Activated CD8-positive, alpha-beta memory T cell treated with anti-CD3 and anti-CD28 coated beads, Interleukin-2, amount 50 U/mL, for 48 hours (primary cell): ENCODE measurements at places on chromosomes 11 and 22.

DNA sequence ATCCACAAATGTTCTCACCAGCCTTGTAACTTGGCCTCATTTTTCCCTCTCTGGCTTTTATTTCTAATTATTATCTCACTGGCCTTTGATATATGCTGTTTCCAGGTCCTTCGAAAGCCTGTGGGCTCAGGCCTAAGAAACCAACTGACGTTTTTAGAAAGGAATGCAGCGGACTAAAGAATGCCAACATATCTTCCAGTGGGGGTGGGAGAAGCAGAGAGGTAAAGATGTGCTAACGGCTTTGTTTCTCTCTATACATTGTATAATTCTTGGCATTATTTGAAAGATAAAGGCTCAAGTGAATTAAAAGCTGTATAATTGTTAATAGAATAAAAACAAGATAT, 28.2 kb downstream of the OR6Q1 start:
- DNase-seq, result no peak

DNA sequence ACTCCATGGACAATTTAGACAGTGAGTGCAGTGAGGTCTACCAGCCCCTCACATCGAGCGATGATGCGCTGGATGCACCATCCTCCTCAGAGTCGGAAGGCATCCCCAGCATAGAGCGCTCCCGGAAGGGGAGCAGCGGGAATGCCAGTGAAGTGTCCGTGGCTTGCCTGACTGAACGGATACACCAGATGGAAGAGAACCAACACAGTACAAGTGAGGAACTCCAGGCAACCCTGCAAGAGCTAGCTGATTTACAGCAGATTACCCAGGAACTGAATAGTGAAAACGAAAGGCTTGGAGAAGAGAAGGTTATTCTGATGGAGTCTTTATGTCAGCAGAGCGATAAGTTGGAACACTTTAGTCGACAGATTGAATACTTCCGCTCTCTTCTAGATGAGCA, 51.4 kb downstream of the SPECC1L start:
- DNase-seq, result no peak

GRCh38 chr11:130166457-130166784, 6.8 kb downstream of the ST14 start:
- DNase-seq, result no peak

DNA sequence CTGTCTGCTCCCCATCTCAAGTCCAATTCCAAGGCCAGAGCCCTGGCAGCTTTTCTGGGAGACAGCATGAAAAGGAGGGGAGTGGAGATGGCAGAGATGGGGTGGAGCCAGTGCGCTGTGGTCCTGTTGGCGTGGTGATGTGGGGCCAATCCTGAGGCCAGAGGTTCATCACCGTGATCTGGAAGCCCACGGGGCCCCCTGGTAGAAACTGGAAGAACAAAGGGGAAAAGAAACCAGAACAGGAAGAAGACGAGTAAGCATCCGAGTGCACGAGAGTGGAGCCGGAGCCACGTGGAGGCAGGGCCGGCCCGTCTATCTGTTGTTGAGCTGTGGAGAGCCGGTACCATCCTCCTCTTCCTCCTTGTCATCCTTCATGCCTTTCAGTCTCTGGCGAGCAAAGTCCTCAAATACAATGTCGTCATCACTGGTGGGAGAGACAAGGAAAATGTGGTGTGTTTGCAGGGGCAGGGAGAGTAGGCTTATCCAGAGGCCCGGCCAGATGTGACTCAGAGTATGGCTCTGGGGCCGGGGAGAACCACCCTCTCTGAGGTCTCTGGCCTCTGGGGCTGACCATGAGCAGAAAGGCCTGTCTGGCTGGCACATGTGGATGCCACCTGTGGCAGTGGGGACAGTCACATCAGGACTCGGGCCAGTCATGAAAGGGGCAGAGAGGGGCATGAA, 25.4 kb downstream of the TPBGL start:
- DNase-seq, result no peak

DNA sequence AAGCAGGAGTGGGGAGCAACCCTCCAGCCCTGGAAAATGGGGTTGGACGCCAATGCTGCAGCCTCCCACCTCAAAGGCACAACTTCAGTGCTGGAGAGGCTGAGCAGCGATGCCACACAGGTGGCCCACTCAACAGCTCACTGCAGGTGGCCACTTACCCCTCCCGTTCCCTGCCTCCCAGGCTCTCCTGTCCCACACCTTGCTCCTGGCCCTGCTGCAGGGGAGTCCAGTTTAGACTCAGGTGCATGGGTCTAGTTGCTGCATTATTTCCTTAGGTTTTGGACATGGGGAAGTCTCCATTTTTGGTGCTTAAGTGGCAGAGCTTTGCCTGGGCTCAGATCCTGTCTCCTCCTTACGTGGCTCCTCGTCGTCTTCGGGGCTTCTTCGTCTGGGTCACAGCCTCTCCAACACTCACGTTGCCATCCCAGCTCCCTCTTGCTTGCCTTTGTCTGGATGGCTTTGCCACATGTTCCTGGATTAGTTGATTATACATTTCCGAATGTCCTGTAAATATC, 898.3 kb downstream of the BRD1 start:
- DNase-seq, result peak; percentile 3

DNA sequence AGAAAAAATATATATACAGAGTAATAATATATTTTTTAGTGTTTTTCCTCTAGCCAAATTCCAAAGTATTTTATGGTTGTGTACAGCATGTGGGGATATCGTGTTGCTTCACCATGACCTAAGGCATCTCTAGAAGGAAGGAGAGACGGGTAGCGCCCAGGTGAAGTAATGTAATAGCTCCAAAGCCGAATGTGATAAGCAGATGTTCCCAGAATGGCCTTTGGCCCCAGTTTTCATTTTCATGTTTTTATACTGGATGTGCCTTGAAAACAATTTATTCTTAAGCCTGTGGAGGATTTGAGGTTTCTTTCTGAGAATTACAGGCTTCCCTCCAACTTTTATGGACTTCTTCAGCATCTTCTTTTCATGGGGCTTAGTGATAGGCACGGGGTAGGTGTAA, 587.9 kb upstream of the KIRREL3 start:
- no peak for DNase-seq

DNA sequence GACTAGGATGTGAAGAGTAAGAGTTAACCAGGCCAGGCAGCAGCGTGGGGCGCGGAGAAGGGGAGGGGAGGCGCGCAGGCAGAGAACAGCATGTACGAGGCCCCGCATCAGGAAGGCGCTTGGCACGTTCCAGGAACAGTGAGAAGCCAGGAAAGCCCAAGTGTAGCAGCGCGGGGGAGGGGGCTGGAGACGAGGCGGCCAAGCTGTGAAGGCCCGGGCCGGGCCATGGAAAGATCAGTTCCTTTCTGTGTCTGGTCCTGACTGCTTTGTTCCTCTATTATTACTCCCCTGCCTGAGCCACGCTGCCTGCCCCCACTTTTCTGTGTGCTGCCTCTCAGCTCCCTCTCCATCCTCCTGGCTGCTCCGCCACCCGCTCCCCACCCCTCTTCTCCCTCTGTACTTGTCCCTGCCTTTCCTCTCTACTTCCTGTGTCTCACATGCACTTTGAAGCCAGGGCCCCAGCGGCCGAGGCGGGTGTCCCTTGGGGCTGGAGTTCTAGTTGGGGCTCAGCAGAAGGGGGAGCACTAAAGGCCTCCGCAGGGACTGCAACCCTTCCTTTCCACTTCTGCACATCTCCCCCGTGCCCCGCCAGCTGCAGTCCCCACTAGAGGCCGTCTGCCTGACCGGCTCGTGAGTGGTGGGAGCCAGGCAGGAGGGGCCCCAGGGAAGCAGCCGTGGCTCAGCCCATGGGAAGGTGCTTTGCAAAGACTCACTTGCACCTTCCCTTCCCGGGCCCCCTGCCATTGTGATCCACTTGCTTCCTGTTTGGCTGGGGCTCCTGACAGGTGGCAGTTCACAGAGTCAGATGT, 63.7 kb downstream of the PRDM11 start:
- DNase-seq, result no peak

GRCh38 chr11:119121811-119122124, 388 bp downstream of the HINFP start:
- DNase-seq, result no peak

DNA sequence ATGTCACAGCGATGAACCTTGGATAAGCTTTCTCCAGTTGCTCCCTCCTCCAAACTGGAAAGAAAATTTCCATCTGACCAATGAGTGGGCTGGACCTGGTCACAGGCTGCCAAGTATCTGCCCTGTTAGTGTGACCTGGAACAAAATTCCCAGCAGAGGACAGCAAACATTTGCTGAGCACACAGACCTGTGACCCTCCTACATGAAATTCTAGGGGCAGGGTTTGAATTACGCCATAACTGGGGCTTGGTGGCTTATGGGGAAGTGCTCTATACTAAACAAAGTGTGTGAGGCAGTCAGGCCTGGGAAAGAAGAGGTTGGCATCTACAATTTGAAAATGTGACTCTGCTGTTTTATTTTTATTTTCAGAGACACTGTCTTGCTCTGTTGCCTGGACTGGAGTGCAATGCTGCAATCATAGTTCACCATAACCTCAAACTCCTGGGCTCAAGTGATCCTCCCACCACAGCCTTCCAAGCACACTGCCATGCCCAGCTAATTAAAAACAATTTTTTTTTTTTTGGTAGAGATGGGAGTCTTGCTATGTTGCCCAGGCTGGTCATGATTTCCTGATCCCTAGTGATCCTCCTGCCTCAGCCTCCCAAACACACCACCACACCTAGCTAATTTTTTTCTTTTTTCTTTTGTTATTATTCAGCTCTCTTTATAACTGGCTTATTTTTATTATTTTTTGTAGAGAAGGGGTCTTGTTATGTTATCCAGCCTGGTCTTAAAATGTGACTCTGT, 13.6 kb upstream of the XBP1 start:
- no peak for DNase-seq

DNA sequence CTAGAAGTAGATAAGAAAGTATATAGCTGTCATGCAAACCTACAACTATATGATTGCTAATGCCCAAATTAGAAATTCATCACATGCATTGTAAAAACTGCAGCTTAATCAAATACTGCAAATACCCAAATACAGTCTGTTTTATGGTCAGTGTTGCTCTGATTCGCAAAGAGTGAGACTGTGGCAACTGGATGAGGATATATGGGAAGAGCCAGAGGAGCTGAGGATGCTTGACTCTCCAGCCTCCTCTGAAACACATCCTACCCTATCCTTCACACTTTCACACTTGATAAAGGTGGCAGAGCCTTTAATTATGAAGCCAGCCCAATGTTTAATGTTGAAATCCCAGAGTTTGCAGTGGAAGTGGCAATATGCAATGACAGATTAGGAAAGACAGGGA, 21.9 kb upstream of the OR2AT4 start:
- no peak for DNase-seq

DNA sequence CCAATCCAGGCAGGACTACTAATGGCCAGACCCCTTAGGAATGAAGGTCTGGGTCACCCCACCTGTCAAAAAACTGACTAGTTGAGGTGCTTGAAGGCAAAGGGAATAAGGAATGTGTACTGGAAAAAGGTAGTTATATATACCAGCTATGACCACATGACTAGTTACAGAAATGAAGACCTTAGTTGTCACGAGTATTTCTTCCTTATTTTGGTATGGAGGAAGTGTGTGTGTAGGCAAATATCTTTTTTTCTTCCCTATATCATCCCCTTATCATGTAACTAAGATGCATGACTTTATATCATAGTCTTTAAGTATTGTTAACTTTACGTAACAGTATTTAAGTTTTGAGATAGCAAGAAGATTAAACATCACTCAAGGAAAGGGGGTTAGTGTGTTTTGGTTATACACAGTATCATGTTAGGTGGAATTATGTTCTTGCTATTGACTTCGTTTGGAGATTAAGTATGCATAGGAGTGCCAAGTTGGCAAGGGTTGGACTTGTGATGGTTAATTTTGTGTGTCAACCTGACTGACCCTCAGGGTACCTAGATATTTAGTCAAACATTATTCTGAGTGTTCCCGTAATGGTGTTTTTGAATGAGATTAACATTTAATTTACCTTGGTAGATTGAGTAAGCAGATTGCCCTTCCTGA, 38.2 kb upstream of the NARS2 start:
- no peak for DNase-seq

DNA sequence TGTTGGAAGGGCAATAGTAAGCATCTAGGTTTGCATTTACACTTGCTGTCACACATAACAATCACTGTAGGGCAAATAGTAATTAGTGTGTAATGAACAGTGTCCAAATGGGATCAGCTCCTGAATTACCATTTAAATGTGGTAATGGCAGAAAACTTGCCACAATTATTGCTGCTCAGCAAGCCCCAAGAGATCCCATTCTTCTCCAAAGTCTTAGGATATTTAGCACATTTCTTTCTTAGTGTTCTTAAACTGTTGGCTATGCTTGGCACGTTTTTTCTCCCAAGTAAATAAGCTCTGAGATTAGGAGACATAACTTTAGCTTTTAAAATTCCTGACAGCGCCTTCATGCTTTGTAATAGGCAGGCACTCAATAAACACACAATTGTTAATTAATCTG, 1037.0 kb downstream of the DLG2 start:
- no peak for DNase-seq

GRCh38 chr11:131638889-131639288, 268.5 kb downstream of the NTM start:
- DNase-seq, result no peak

GRCh38 chr11:86438685-86439084, 64.0 kb downstream of the CCDC81 start:
- no peak for DNase-seq

DNA sequence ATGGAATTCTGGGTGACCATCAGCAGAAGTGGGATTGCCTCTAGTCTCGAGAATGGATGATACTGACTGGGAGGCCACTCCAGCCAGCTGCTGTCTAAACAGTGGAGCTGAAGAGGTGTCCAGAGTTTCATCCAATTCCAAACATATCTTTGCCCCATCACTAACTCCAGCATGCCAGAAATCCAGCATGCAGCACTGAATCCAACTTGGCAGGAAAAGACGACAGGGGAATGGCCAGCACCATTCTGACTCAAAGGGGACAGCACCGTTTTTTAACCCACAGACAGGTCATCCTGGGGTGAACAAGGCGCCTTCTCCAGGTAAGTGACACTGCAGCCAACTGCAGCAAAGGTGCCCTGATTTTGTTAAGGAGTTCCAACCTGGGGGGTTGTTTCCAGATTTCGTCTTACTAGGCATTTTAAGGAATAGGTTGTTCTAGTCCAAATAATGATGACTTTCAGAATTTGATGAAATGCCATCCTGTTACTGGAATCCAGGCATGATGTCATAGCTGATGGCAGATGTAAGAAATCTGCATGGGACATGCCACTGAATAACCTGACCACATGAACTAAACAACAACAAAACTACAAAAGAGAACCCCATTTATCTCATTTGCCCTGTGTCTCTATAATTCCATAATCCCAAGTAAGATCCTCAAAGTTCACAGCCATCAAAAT, 32.3 kb downstream of the FEZ1 start:
- no peak for DNase-seq

DNA sequence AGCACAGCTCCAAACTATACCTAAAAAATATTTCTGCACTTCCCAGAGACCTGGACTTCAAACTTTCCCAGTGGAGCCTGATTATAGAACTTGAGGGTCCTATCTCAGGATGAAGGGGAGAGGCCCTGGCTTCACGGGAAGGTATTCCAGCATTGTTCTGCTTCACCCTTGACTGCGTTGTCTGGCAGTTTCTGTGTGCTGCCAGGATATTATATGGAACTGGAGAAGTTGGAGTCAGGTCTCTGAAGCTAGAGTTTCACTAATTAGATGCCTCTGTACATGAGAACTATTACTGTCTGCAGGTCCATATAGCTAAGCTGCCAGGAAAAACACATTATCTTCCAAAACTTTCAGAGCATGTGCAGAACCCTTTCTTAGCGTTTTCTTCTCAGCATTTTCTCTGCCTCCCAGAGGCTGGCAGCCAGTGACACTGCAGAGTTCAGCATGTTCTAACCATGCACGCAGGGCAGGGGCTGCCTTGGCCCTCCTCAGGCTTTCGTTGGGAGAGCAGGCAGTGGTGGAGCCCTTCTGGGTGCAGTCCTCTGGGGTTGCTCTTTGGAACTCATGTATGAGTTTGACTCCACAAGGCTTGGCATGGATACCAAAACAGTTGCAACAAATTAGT, 99.3 kb downstream of the CWC15 start:
- DNase-seq, result no peak
